AG20443 (cell line): ENCODE measurements at places on chromosomes 16 and 17.

GRCh38 chr16:47523342-47524006 lies 62.3 kb downstream of the PHKB start:
- DNase-seq = no peak

GRCh38 chr16:69326172-69326873 lies 4.1 kb downstream of the PDF start:
- no peak for DNase-seq

- no peak for DNase-seq
These were observed 18.3 kb downstream of the ZNF750 start for GRCh38 chr17:82821554-82821953.

- no peak for DNase-seq
These were observed 5.7 kb downstream of the ENGASE start for GRCh38 chr17:79080349-79080748.

DNA sequence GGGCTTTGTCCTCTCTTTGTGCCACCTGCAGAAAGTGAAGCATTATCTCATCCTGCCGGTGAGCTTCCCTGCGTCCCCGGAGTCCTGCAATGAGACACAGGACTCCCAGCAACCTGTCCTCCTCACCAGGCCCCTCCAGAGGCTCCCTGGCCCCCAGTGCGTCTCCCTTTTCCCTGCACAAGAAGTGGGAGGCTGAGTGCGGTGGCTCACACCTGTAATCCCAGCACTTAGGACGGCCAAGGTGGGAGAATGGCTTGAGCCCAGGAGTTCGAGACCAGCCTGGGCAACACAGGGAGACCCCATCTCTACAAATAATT lies 8.4 kb downstream of the GRB7 start:
- DNase-seq = no peak
